Activated T-cell treated with anti-CD3 and anti-CD28 coated beads, Interleukin-2, amount 50 U/mL, for 48 hours (primary cell): ENCODE measurements at places on chromosomes 7 and 10.

DNA sequence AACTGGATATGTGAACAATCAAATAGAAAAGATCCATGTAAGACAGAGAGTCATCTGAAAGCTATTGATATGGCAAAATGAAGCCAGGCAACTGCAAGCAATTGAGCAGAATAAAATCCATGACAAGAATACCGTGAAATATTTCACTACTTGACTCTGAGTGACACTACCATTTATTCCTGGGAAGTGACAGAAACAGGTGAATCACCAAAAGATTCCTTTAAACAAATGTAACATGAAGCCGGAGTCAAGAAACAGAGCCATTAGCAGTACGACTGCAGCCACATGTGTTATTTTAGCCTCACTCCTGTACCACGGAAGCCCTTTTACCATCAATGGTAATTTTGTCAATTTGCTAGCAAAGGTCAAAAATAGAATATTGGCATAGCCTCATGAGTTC, 197.7 kb upstream of the POT1 start:
- DNase-seq = no peak

- DNase-seq = peak; percentile 88
Measured at GRCh38 chr10:43322769-43323168, 48.7 kb upstream of the FXYD4 start.

GRCh38 chr7:93015779-93016481, 101.8 kb downstream of the SAMD9 start:
- DNase-seq = no peak

- no peak for DNase-seq
Measured at GRCh38 chr7:107597953-107598352, 17.9 kb downstream of the BCAP29 start.

DNA sequence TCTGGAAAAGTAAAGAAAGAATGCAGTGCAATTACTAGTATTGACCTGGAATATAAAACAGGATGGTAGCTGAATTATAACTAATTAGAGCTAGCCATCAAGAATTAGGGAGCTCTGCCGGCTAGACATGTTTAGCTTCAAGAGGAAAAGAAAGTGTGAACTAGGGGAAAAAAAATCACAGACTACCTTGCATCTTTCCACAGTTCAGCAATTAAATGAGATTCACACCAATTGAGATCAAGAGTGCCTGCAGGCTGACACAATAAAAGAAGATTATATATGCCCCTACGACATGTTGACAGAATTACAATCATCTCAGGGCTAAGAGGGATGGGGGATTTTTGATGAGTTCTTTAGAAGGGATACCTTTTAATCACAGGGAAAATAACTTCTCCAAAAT, 303.3 kb upstream of the CELF2 start:
- DNase-seq = no peak

GRCh38 chr10:87816898-87817608, 973 bp downstream of the ATAD1 start:
- DNase-seq = no peak

DNA sequence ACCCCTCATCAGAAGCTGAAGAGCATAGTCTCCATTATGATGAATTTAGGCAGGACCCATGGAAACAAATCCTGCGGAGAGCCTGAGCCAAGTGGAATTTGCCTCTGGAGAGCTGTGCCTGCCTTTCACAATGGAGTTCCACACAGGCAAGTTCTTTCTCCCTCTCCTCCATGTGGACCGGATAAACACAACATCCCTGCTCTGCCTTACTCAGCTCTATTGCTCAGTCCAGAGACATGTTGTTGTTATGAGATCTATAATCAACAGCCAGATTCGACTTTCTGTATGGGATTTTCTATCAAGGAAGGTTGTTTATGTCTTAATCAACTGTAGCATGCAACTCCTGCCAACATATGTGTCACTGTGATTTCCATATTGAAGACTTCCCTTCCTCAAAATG, 59.5 kb upstream of the ELMO1 start:
- DNase-seq = no peak

DNA sequence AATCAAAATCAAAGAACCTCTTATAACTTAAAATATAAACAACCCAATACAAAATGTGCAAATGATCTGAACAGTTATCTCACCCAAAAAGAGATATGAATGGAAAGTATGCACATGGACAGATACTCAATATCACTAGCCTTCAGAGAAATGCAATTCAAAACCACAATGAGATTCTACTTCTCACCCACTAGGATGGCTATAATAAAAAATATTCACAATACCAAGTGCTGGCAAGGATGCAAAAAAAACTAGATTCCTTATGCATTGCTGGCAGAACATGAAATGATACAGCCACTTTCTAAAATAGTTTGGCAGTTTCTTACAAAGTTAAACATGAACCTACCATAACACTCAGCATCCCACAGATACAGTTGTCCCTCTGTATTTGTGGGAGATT, 130.1 kb upstream of the LRRN3 start:
- no peak for DNase-seq

- no peak for DNase-seq
Measured at GRCh38 chr7:91165846-91166230, 98.4 kb upstream of the FZD1 start.

GRCh38 chr7:24908166-24908565, 71.8 kb downstream of the OSBPL3 start:
- no peak for DNase-seq

DNA sequence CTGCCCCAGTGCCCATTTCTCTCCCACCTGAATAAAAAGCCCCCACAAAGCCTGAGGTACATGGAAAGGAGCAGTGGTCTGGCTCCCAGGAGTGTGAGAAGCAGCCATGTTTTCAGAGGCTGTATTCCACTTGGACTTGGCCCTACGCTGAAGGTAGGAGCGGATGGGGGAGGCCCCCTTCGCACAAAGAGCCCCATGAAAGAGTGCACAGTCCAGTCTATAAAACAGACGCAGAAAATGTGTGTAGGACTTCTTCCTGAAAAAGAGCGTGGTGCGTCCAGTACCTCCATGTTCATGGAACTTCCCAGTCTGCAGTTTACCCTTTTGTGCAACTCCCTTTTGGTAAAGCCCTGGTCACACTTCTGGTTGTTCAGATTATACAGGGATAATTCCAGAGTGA, 69.3 kb downstream of the EGFR start:
- no peak for DNase-seq

DNA sequence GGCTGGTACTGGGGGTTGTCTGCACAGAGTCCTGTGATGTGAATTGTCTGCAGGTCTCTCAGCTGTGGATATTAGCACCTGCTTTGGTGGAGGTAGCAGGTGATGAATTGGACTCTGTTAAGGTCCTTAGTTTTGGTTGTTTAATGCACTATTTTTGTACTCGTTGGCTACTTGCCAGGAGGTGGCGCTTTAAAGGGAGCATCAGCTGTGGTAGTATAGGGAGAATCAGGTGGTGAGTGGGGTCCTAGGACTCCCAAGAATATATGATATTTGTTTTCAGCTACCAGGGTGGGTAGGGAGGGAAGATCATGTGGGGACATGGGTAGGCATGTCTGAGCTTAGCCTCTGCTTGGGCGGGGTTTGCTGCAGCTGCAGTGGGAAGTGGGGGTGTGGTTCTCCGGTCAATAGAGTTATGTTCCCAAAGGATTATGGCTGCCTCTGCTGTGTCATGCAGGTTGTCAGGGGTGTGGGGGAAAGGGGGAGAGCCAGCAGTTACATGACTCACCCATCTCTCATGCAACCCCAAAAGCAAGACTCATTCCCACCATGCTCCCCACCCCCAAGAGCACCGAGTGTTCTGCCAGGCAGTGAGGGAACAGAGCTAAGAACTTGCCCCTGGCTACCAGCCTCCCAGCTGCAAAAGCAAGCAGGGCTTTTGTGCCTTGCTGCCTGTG, 53.7 kb upstream of the ZNF273 start:
- no peak for DNase-seq

DNA sequence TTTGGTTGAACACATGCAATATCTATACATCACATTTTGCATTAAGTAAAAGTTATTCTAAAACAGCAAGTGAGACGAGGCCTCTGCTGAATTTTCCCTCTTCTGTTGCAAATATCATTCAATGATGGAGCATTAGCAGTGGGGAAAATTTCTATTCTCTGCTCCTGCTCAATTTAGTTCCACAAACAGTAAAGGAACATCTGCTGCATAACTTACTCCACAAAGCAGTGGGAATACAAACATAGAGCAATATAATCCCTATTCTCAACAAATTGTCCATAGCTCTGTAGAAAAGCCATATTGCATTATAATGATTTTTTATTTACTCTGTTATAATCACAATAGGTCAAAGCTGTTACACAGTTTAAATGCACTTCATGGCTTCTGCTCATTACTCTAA, 5.9 kb downstream of the AGR3 start:
- DNase-seq = no peak

GRCh38 chr7:134174795-134175261, 47.7 kb downstream of the LRGUK start:
- no peak for DNase-seq

DNA sequence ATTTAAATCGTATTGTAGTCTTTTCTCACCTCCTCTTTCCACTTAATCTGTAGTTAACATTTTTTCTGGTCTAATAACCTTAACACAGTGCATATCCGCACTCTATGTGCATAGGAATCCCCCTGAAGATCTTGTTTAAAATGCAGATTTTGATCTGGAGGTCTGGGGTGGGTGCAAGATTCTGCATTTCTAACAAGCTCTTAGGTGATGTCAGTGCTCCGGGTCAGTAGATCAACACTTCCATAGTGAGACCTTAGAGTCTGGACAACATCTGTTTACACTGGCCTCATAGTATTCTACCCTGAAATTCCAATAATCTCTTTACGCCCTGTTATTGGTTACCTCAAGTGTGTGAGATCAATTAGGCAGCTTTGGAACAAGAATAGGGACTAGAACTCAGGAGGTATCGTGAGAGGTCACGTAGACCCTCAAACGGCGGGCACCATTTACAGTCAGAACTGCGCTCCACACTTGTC, 434 bp upstream of the PLEKHA8 start:
- DNase-seq = no peak

GRCh38 chr10:86957471-86958115, at the start of gene MMRN2:
Gene MMRN2 (minus strand): TSS chr10:86957615. CDS start chr10:86957541, 74 bp downstream.
- no peak for DNase-seq

DNA sequence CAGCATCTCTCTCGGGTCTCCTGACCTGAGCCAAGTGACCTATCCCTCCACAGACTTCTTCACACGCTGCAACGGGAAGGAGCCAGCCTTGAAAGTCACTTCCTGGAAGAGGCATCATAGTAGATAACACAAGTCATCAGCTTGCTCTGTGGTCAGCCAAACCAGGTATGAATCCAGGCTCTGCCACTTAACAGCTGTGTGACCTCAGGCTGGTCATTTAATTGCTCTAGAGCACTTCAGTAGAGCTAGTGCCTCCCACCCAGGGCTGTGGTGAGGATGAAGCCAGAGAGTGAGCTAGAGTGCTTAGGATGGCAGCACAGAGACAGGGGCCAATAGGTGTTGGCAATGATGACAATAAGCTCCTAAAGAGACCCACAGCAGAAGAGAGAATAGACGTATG, 247.7 kb upstream of the ZMIZ1 start:
- no peak for DNase-seq

GRCh38 chr10:7551950-7552716, 114.6 kb downstream of the ITIH5 start:
- DNase-seq = no peak

DNA sequence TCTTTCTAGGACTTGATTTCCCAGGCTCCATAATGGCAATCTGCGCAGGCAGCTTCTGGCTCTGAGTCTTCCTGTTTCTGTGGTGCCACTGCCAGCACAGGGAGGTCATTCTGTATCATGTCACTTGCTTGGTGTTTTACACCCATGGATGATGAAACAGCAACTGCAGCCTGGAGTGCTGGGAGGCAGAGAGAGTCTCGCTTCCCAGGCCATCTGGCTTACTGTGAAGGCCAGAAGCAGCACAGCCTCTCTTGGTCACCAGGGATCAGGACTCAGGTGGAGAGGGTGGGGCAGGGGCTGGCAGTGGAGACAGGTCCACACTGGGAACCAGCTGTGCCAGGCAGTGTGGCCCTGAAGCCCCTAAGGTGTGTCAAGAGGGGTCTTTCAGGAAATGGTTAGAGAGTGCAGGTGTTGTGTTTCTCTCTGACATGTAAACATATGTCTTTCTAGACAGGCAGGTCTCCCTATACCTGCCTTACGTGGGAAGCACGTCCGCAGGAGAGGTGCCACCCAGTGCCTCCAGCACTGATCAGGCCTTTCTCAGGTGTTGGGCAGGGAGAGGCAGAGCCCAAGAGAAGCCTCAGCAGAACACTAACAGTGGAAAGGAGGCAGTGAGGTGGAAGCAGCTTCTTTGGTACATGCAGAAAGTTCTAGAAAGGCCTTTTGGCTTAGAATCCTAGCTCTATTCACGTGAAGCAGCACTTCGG, 71.4 kb downstream of the INSIG1 start:
- no peak for DNase-seq

DNA sequence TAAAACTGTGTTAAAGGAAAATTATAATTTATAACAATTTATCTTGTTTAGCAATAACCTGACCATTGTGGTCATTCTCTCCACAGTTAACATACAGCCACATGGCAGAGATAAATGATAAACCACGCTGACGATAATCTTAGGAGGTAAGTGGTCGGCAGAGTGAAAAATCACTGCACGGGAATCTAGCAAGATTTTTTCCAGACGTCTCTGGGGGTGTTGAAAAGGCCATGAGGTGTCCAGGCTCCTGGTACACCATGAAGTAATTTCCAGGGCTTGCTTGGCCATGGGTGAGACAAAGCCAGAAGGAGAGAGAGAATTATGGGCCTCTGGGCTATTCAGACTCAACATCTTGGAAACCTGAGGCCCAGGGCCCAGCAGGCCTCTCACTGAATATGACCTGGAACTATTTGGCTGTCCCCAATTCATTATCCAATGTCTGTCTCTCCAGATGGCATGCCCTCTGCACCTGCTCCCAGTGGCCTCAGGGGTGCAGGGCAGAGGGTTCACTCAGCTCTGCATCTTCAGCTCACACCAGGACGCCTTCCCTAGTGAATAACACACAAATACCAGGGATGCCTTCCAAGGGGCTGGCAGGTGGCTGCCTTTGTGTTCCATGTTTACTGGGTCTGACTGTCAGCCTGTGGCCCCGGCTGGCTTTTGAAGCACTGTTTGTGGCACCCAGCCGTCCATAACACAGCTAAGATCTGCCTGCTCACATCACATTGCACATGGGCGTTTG, 590.4 kb upstream of the PFKP start:
- DNase-seq = no peak

- DNase-seq = no peak
Measured at GRCh38 chr7:116886543-116887156, 24.3 kb downstream of the CAPZA2 start.
